ENCODE measurements at places on chromosomes 11 and 22. TPM values are rescaled to one million over a fixed set of nuclear protein-coding genes. Genes with fewer than 3 reads are reported as not detected.

DNA sequence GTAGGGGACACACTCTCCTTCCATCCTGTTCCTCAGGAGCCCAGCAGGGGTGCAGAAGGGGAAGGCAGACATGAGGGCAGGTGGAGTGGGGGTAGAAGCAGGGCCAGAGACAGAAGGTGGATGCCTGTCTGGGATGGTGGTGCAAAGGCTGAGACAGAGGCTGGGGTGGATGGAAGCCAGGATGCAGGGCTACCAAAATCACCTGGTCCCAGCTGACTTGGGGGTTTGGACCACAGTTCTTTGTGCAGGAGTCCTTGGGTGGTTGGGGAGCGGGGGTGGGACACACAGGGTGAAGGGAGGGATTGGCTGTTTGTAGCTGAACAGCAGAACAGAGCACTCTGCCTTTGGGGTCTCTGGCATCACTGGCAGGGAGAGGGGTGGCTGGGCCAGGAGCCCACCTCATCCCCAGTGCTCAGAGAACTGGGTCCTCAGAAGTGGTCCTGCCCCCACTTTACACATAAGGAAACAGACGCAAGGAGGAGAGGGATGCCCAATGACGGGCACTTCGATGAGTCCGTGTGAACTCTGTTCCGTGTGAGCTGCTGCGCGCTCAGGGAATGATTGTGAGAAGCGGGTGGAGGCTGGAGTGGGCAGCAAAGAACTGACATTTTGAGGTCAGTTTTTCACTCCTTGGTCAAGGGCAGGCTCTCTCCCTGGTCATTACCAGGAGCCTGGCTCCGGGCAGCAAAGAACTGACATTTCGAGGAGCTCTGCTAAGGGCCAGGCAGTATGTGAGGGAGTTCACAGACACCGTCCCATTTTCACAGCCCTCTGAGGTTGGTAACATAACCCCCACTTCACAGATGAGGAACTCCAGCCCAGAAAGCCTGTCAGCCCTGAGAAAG is 1.9 kb downstream of the TAGLN start:
- no peak for DNase-seq

Gene PRG3
- total RNA-seq, result not detected

Gene PTDSS2
- 32.9 TPM for total RNA-seq

- no peak for DNase-seq
These were observed 5.1 kb upstream of the SEPTIN3 start for GRCh38 chr22:41964112-41964491.

GRCh38 chr22:46502440-46503175 is 34.8 kb downstream of the CELSR1 start:
- DNase-seq, result no peak

DNA sequence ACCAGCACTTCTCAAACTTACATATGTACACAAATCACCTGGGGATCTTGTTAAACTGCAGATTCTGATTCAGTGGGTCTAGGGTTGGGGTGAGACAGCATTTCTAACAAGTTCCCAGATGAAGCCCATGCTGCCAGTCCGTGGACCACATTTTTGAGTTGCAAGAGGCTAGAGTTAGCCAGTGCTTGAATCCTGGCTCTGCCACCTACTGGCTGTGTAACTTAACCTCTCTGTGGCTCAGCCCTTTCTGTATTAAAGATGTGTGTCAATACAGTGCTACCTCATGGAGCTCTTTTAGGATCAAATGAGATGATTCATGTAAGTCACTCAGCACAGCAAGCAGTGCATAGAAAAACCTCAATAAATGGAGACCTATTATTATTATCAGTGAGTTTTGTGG is 90.2 kb upstream of the ISX start:
- no peak for DNase-seq

- no peak for DNase-seq
These were observed 136.5 kb downstream of the TRIM29 start for GRCh38 chr11:120001178-120002090.

- no peak for DNase-seq
These were observed 61.7 kb downstream of the FLI1 start for GRCh38 chr11:128755564-128755963.

Gene SLC39A13
- total RNA-seq, result 48.0 TPM

GRCh38 chr11:43579171-43579918 is 101.2 kb upstream of the HSD17B12 start:
- DNase-seq, result no peak

GRCh38 chr11:1040428-1041148 is 4.1 kb upstream of the MUC6 start:
- no peak for DNase-seq

DNA sequence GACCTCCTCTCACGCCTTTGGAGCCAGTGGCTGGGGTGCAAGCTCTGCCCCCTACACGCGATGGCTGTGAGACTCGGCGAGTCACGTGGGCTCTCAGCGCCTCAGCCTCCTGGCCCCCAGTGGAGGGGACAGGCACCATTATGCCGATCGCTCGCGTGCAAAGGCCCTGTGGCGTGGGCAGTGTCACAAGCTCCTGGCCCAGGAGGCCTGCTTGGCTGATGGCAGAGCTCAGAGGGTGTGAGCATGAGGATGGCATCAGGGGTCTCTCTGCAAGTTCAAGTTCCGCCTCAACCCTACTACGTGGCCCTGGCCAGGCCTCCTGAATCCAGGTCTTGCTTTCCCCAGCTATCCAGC is 90.8 kb upstream of the KCNQ1OT1 start:
- DNase-seq, result peak; percentile 40

- DNase-seq, result no peak
These were observed 108.0 kb downstream of the PARVA start for GRCh38 chr11:12485328-12485727.

GRCh38 chr11:12408156-12408770 is 30.9 kb downstream of the PARVA start:
- DNase-seq, result no peak

Gene OR10D3
- not detected for total RNA-seq

Gene MOGAT2
- total RNA-seq, result not detected

DNA sequence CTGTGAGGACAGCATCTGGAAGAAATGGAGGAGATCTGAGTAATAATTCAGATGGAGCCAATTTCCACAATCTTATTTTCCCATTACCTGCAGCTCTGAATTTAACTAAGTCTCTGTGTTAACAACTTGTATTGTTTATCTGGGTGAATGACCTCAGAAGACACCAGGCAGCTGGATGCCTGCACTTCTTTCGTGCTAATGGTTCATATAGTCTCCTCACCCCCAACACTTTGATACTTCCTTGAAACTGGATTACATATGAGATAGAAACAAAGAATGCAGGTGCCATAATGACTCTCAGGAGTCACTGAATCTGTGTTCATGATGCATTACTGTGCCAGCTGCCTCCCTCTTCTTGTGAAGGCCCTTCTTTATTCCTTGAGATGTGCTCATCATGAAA is 125.6 kb upstream of the VPREB1 start:
- DNase-seq, result no peak

Gene SORL1
- 74.0 TPM for total RNA-seq

Gene TMEM126A
- 26.9 TPM for total RNA-seq

Gene CCDC116
- total RNA-seq, result 0.41 TPM

DNA sequence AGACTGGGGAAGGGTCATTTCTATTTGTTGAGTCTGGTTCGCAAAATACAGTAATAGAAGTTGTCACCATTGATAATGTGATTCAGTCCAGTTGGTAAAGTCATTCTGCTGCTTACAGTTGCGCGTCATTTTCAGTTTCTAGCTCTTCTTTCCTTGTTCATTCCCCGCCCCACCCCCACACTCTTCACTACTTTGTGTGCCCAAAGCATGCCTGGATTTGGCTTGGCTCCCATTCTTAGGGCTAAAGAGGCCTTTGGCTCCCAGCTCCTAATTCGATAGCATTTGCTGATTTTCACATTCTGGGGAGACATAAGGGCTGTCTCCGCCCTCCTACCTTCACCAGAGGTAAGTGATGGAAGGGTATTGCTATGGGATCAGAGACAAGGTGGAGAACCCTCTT is 43.0 kb downstream of the CECR2 start:
- DNase-seq, result peak; percentile 67

- no peak for DNase-seq
These were observed 75.7 kb downstream of the KIAA1671 start for GRCh38 chr22:25027959-25028840.

- peak; percentile 42 for DNase-seq
These were observed 3.0 kb upstream of the SLC16A8 start for GRCh38 chr22:38086942-38087341.

Gene GRK3
- 34.3 TPM for total RNA-seq

GRCh38 chr22:39388261-39389011 is 11.1 kb upstream of the TAB1 start:
- peak; percentile 85 for DNase-seq

Gene OR4A15
- total RNA-seq, result not detected

Gene OR51B4
- total RNA-seq, result not detected

- DNase-seq, result no peak
These were observed 23.7 kb downstream of the RSPH14 start for GRCh38 chr22:23117891-23118646.

DNA sequence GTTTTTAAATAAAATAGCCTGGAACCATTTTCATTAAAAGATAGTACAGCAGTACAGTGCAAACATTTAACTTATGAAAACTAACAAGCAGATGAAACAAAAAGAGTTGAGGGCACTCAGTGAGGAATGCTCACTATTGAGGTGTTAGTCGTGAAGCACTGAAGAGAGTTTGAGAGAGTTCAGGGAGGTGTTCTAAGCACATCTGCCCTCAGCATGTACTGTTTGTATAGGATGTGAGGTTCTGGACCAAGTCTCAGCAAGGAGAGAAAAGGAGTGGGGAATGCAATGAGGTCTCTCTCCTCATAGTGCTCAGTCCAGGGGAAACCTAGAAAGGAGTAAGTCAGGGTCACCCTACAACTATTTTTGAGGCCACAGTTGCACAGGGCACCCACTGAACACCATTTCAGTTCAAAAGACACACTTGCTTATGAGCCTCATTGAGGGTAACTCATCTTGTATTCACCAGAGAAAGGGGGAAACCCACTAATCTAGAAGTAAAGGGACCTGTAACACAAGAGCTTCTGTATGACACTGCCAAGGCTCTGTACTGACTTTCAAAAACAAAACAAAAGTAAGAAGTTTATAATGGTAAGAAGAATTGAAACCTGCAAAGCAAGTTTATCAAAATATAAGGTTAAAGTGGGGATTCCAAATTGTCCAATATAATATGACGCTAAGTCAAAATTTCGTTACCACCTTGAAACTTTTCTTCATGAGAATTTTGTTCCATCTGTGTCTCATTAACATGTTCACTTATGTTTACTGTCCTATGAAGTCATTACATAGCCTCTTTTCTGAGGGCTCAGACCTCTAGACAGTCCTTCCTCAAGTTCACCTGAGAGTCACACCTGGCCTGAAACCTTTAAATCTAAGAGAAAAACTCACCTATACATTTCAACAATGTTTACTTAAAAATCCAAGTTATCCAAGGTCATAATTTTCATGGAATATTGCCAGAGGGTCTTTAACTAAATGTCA is 275.3 kb downstream of the ETS1 start:
- no peak for DNase-seq

GRCh38 chr11:119093942-119094815 is 7.5 kb downstream of the DPAGT1 start:
- DNase-seq, result peak; percentile 57

Gene KCTD21
- total RNA-seq, result 10.4 TPM

Gene PPFIBP2
- total RNA-seq, result 24.1 TPM

GRCh38 chr11:2708151-2708581 is 8.4 kb upstream of the KCNQ1OT1 start:
- no peak for DNase-seq

Gene KRTAP5-8
- total RNA-seq, result not detected

DNA sequence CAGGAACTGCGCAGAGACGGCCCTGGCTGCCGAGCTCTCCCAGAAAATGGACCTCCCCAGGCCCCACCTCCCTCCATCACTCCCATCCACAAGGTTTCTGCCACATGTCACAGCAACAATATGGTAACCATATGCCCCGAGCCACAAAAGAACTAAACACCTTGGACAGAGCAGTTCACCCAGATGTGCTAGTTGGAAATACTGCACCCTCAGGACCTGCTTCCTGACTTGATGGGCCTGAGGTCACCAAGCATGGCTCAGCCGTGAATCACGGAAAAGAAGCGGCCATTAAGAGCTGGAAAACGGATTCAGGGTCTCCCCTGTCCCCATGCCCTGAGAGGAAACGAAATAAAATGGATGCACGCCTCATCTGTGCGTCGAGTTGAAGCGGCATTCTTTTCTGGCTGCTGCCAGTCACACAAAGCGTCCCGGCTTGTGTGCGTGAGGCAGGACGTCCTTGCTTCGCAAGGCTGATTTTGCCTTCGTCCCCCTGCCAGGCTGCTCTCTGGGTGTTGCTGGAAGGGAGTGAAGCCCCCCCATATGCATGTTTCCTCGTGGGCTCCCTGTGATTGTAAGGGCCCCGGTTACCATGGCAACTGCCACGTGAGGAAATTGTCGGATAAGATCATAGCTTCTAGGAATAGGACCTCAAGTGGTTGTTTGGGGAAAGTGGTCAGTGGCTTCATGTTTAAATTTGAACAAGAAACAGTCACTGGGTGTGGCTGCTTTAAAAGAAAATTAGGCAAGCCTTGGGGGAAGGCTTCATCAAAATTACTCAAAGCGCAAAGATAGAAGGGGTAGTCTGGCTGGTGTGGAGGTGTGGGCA is 51.7 kb downstream of the FLI1 start:
- DNase-seq, result no peak

- DNase-seq, result no peak
These were observed 16.0 kb downstream of the FZD4 start for GRCh38 chr11:86938900-86939880.

Gene PANX2
- 2.5 TPM for total RNA-seq

Gene SULT4A1
- not detected for total RNA-seq

DNA sequence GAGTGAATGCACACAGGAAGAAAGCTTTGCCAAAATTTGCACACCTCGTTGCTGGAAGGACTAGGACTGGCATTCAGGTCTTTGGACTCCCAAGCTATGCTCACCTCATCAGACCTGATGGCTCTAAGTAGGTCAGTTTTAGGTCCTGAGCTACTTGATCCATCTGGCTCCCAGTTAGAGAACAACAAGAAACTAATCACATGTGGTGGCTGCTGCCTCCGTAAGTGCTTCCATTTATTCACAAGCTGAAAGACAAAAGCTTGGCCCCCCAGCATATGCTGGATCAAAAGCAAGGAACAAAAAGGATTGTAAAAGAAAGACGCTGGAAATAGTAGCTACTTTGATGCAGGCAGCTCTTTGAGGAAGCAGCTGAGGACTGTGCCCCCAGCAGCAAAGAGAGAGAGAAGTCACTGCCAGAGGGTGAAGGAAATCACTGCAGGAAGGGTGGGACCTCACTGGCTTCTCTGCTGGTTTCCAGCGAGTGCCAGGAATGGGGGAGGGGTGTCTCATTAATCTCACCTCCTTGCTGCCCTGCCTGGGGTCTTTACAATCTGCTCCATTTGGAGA is 268.9 kb downstream of the KIRREL3 start:
- no peak for DNase-seq

- DNase-seq, result no peak
These were observed 33.2 kb downstream of the BTBD10 start for GRCh38 chr11:13429836-13430235.
